BJ (cell line): ENCODE measurements at places on chromosomes 1 and 21.

DNA sequence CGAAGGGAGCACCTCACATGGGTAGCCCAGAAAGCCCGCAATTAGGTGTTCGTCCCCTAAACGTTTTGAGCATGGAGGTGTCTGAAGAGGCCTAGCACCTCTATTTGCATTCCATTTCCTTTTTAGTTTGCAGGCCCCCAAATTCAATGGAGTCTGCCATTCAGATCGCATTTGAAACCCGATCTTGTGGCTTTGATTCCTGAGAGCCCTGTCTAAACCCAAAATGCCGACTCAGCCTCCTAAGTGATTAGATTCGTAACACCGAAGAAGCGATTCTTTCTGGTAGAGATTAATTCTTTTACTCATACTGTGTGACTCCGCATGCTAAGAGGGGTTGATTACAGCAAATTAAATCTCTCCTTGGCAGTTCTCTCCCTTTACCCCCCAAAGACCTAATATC is 415.2 kb upstream of the KAZN start:
- no peak for DNase-seq

GRCh38 chr1:176801514-176802020 is 338.6 kb downstream of the PAPPA2 start:
- DNase-seq = no peak

- peak; percentile 52 for DNase-seq
Observed at GRCh38 chr1:229596925-229597699, 28.8 kb downstream of the TAF5L start.

- DNase-seq = no peak
Observed at GRCh38 chr1:116950517-116951199, 40.9 kb downstream of the PTGFRN start.

GRCh38 chr1:18560692-18561091 is 70.0 kb upstream of the PAX7 start:
- no peak for DNase-seq

DNA sequence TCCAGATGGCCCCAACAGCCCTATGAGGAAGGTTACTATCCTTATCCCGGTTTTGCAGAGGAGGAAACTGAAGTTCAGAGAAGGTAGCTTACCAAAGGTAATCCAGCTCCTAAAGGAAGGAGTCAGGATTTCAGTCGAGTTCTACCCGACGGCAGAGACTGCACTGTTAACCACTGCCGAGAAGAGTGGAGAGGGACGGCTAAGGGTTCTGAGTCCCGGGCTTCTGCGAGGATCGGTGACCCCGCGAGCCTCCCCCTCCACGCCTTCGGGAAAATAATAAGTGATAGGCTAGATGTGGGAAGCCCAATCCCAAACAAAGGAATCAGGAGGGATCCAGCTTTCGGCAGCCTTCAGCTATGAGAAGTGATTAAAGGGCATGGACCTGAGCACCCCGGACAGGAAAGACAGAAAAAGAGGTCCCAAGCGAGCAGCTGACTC is 587 bp downstream of the TMEM53 start:
- DNase-seq = no peak

- DNase-seq = no peak
Observed at GRCh38 chr1:210800756-210801155, 333.2 kb downstream of the KCNH1 start.

GRCh38 chr1:162026881-162027280 is 3.2 kb upstream of the OLFML2B start:
- DNase-seq = no peak

DNA sequence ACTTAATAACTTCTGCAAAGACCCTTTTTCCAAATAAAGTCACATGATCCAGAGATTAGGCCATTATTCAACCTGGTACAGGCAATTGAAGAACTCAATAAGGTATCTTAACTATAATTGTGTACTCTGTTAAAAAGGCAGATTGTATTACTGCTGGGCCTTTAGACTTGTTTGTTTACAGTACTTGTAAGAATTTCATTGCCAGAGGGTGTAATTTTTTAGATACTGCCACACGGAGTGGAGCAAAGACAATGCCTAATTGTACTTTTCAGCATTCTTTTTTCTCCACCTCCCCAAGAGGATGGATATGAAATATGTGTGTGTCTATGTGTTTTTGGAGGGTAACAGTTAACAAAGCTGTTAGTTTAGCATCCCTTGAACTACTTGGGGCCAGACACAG is 47.5 kb downstream of the HUNK start:
- DNase-seq = no peak

DNA sequence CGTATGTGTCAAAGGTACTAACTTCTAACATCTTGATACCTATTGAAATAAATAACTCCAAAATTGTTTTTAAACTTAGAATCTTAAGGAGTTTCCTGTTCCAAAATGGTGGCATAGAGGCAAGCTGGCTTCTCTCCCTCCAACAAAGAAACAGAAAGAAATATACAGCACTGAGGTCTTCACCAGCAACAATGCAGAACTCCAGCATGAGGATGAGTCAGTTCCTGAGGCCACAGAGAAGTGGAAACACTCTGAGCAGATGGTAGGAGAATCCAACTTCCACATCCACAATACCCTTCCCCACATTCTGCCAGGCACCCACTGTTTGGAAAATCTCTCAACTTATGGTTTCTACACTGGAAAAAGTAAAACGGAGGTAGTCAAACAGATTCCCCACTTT is 12.2 kb upstream of the PPIH start:
- DNase-seq = no peak

DNA sequence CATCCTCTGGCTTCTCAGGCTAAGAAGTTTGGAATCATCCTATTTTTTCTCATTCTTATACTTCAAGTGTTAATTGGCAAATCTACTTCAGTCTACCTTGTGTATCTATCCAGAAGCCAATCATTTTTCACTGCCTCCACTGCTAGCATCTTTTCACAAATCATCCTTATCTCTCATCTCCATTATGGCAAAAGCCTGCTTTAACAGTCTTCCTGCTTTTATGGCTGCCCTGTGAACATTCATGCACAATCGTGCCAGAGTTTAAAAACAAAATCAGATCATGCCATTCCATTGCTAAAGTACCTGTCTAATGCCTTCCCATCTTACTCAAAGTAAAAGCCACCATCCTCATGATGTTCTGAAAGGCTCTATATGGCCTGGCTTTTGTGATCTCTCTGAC is 19.2 kb upstream of the CYP2J2 start:
- DNase-seq = no peak

DNA sequence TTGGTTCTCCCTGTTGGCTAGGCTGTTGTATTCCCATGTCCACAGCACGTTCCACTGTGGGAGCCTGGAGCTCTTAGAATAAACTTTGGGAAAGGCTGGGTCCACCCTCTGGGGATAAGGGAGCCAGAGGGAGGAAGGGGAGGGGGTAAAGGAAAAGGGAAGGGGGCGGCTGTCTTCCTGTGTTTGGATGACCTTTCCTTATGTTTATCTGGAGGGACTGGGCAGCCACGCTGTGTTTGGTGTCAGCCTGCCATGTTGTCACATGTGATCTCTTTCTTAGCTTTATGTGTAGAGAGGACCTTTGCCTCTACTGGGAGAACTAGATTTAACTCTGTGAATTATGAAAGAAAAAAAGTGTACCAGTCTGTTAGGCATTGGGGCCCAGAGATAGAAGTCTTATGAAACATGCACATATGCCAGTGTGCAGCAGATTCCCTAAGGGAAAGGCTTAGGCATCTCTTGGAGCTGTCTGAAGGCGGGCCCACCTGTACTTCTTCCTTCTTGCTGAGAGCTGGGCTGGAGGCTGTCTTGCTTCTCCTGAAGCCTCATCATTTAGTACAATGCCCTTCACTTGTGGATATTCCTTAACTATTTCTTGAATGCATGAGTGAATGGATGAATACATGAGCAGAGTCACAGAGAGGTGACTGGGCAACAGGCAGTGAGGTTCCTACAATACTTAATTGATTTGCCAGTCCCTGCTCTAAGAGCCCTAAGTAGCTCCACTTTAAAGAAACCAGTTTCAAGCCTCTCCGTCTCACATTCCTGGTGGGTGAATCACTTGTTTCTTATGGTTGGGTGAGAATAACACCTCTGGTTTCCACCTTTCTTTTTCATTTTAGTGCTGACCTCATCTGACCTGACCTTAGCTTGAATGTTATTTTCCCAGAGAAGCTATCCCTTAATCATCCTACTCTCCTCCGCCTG is 62.5 kb upstream of the ARHGAP29 start:
- DNase-seq = no peak

DNA sequence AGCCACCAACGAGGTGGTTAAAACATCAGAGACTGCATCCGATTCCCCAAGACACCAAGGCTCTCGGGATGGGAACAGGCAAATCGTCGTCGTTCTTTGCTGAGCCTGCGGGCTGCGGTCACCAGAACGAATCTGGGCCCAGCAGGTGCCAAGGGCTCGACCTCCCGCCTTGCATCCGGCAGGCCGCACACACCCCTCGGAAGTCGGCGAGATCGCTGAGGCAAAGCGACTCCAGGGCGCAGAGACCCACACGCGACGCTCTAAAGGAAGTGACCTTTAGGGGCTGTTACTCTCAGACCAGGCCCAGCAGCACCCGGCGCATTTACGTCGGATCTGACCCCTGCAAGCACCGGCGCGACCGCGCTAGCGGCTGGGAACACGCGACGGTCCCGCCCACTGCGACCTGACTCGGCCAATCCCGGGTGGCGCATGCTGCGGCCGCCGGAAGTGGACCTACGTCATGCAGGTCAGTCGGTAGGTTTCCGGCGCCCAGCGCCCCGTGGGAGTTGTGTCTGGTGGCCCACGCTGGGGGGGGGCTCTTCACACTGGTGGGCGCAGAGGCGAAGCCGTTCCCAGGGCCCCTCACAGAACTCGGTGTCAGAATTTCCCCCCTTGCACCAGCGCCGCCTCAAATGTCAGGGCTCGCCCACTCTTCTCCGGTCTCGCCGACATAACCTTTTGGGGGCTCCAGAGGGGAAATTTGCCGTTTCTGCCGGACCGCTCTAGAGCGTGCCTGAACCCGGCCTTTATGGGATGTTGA is 7.5 kb upstream of the PARK7 start:
- peak; percentile 22 for DNase-seq

GRCh38 chr1:7313081-7313546 is 458.0 kb upstream of the VAMP3 start:
- DNase-seq = no peak
